ENCODE measurements at places on chromosomes 4 and X.

DNA sequence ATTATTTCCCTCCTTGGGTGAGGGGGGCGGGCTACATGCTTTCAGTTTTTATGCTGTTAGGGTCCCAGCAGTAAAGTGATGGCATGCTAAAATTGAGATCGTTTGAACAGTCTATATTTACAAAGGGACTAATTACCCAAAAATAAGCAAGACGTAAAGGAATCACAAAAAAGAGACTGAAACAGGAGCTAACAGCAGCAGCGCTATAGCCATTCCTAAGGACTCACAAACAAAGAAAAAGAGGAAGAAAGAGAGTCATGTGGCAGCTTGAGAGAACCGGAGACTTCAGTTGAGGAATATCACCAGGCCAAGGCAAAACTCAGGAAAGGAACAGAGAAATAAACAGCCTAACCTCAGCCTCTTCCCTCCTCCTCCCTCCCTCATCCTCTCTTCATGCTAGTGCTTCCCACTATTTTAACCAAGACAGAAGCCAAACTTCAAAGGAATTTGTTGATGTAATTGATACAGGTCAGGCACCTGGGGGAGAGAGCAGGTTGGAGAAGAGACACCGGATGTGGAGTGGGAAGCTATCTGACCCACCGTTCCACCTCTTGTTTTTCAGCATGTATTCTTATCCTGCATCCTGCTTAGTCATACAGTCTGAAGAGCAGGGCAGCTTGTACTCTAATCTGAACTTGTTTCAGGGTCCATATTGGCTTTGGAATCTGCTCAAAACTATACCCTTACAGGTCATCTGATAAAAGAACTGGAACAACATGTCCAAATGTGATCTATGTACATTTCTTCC is 383.7 kb downstream of the NAF1 start:
- DNase-seq, result no peak

GRCh38 chr4:86011117-86011516 is 348.7 kb downstream of the MAPK10 start:
- no peak for DNase-seq

GRCh38 chr4:127525608-127526007 is 107.1 kb upstream of the INTU start:
- no peak for DNase-seq

- no peak for DNase-seq
Observed at GRCh38 chr4:164177753-164178152, 576.2 kb upstream of the SMIM31 start.

DNA sequence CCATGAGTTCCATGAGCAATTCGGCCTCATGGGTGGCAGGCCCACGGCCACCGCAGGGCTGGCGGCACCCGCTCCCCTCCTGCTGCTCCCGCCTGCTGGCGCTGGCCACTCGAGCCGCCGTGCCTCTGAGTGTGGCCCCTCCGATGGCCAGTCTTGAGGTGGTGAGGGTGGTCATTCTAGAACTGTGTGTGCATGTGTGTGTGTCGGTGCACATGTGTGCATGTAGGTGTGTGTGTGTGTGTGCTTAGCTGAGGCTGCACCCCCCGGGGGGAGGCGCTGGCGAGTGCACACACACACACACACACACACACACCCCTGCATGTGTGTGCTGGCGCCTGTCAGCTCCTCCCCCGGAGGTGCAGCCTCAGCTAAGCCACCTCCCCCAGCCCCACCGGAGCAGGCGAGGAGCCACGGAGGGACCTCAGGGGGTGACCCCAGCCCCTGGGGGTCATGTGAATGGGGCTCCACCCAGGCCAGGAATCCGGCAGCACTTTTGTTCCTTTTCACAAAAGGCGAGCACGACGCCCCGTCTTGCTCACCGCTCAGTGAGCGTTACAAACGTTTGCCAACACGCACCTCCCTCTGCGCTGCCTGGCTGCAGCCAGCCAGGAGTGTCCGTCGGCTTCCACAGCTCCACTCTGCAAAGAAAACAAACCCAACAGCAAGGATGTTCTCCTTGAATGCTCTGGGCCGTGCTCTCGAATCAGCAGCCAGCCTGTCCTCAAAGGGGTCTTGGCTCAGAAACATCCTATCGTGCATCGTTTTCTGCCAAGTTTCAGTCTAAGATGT is 29.9 kb downstream of the FGFRL1 start:
- DNase-seq, result no peak

- no peak for DNase-seq
Observed at GRCh38 chr4:127069675-127070074, 563.1 kb upstream of the INTU start.

GRCh38 chr4:80197601-80198440 is 518 bp downstream of the PRDM8 start:
- no peak for DNase-seq

- DNase-seq, result no peak
Observed at GRCh38 chr4:146179784-146180370, 4.4 kb downstream of the LSM6 start.

DNA sequence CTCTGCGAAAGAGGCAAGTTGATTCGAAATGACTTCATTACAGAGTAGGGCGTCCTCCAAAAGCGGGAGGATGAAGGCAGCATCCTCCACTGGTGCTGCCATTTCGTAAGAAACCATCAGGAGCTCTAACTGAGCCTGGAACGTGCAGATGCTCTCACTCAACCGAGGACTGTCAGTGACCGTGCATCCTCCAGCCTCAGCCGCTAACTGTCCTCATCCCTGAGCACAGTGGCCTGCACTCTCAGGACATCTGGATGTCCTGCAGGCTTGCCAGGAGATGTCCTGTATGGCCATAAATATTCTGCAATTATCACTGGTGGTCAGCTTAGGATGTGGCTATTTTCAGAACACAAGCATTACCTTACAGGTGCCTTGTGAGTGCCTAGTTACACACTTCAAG is 107.1 kb upstream of the ADRA2C start:
- DNase-seq, result no peak

DNA sequence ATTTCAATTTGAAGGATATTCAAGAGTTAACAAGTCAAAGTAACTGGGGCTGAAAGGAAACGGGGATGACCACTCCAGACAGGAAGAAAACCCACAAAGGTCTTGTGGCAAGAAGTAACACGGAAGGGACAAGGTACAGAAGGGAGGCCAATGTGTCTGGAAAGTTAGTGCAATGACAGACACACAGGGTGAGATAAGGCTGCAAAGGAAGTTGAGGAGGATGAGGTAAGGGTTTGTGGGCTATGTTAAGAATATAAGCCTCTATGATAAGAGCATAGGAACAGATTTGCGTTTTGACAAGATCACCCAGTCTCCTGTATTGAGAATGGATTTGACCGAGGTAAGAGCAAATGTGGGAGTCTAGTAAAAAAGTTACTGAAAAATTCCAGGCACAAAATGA is 21.9 kb upstream of the EMCN start:
- DNase-seq, result no peak

GRCh38 chr4:13441506-13441905 is 42.6 kb downstream of the RAB28 start:
- no peak for DNase-seq

DNA sequence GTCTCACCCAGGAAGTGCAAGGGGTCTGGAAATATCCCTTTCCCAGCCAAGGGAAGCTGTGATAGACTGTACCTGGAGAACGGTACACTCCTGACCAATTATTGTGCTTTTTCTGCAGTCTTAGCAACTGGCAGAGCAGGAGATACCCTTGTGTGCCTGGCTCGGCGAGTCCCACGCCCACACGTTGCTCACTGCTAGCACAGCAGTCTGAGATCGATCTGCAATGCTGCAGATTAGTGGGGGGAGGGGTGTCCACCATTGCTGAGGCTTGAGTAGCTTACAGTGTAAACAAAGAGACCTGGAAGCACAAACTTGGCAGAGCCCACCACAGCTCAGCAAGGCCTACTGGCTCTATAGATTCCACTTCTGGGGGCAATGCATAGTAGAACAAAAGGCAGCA is 138.5 kb downstream of the CHRDL1 start:
- no peak for DNase-seq

- DNase-seq, result no peak
Observed at GRCh38 chr4:2286904-2287593, 25.1 kb upstream of the MXD4 start.

GRCh38 chr4:111814961-111815360 is 330.3 kb upstream of the FAM241A start:
- no peak for DNase-seq

GRCh38 chrX:14051416-14051815 is 21.7 kb upstream of the GEMIN8 start:
- no peak for DNase-seq

DNA sequence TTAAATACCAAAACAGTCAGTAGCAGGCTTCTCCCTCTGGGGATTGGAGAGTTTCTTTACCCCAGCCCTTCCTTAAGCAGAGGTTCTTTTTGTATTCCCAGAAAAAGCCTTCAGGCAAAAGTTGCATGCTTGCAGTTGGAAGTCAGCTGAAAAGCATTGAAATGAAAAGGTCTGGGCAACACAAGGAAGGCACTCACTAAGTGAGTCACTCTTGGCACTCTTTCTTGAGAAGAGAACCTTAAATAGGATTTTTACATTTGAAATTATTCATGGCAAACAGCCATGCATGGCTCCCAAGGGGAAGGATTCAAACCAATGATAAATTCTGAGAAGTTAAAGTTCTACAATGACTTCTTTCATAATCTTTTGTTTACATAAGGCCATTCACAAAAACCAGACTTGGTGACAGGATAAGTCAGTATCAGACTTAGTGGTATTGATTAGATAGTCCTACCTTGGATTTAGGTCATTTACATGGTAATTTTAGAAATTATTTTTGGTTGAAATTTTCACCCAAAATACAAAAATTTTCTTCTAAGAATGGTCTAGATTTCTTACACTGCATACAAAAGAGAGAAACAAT is 2068.9 kb downstream of the PCDH7 start:
- no peak for DNase-seq

- DNase-seq, result no peak
Observed at GRCh38 chrX:48816014-48816810, 10.1 kb upstream of the ERAS start.

- DNase-seq, result no peak
Observed at GRCh38 chr4:112058433-112058832, 86.8 kb upstream of the FAM241A start.

GRCh38 chr4:25377572-25378436 is 741 bp downstream of the ANAPC4 start:
- no peak for DNase-seq

GRCh38 chrX:85065512-85066198 is 62.0 kb downstream of the APOOL start:
- no peak for DNase-seq

DNA sequence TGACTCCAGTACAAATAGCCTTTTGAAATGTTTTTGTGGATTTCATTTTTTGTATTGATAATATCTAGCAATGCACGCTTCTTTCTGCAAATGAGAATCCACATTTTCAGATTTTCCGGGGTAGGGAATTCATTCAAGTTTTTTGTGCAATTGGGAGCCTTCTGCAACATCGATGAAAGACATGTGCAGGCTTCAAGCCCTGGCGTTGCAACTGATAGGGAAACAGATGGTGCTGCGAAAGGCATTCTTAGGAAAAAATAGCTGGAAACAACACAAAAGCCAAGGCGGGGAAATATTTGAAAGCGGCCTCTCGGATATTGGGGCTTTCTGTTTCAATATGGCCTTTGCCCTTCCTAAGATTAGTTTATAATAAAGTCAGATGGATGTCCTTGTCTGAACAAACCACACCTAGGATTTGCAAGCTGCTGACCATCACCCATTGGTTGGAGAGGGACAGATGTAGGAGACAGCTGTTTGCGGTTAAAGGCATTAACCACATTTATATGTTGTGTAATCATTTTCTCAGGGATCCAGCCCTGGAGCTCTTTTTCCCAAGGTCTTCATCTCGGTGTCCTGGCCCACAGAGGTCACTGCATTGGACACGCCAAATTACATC is 136.5 kb downstream of the PRKX start:
- DNase-seq, result no peak

DNA sequence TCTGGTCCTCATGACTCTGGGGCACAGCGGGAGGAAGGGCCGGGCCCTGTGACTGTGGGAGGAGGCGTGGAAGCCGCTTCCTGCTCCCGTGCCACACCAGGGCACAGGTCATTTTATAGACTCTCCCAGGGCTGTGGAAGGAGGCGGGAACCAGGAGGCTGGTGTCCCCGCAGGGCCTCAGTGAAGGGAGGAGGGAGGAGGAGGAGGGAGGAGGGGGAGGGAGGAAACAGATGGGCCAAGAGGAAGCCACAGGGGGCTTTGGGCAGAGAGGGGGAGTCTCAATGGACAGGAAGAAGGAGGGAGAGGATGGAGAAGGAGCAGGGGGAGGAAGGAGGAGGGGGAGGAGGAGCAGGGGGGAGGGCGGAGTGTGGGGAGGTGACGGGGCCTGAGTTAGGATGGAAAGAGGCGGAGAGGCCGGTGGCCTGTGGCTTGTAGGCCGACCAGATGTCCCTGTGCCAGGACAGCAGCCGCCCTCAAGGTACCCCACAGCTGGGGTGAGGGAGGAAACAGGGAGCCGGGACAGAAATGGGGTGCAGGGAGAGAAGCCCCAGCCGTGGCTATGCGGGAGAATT is 6.2 kb upstream of the PLCXD1 start:
- no peak for DNase-seq

DNA sequence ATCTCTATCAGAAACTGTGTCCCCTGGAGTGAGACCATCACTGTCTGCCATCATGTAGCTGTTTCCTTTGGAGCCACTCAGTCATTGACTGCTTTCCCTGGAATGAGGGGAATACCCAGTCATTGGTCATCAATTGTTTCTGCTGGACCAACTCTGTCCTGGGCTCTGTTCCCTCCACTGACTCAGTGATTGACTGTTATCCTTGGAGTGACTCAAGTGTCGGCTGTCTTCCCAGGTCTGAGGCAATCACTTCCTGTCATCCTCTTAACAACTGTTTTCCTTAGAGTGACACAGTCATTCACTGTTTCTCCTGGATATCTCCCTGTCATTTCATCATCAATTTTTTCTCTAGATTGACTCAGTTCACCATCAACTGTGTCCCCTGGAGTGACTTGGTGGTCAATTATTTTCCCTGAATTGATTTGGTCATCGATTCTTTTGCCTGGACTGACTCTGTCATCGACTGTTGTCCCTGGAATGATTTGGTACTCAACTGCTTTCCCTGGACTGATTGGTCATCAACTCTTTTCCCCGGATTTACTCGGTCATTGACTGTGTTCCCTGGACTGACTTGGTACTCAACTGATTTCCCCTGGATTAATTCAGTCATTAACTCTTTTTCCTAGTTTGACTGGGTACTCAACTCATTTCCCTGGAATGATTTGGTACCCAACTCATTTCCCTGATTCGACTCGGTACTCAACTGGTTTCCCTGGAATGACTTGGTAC is 327.9 kb upstream of the VCX start:
- no peak for DNase-seq

DNA sequence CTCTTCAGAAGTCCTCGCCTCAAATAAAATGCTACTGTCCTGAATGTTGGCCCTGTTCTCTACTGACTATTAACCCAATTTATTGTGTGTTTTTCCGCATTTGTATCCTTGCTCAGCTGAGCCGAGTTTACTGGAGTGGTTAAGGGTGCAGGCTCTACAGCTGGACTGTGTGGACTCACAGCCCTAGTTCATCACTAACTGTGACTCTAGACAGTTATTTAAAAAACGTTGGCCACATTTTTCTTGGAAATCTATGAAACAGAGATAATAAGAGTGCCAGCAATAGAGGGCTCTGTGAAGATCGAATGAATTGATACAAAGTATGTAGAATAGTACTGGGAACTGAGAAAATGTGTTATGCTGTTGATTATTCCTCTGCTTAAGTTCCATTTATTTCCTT is 2.9 kb upstream of the GUF1 start:
- no peak for DNase-seq

GRCh38 chr4:185868983-185869382 is 57.0 kb upstream of the SORBS2 start:
- no peak for DNase-seq
